ENCODE measurements at places on chromosomes 11 and 22.

- DNase-seq: no peak
These were observed 106.6 kb upstream of the SLC22A12 start for GRCh38 chr11:64484191-64485022.

DNA sequence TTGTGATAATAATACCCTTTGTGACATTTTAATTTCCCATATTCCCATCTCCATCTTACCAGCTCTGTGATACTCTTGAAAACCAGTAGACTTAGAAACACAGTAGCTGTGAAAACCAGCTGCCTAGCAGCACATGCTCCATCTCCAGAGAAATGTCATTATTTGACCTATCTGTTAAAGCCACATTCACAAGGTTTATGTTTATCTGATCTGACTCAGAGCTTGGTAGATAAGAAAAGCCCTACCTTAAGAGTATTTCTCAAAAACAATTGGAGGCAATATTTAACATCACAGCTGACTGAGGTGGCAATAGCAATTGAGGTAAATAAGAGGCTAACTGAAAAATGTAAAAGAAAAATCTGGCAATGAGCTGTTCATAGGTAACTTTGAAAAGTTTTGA is 8.1 kb upstream of the ANO3 start:
- no peak for DNase-seq

GRCh38 chr22:35799150-35799549 is 81.5 kb downstream of the APOL5 start:
- no peak for DNase-seq

- no peak for DNase-seq
These were observed 428.4 kb downstream of the MN1 start for GRCh38 chr22:27372969-27373670.
